NCI-H2227 treated with DMSO at 0.1 percent for 48 hours (cell line): ENCODE measurements at places on chromosomes 13 and 19.

GRCh38 chr13:79360095-79360494 lies 46.0 kb downstream of the RBM26 start:
- no peak for DNase-seq

GRCh38 chr13:110326263-110326904 lies 19.3 kb downstream of the COL4A2 start:
- no peak for DNase-seq

- DNase-seq = peak; percentile 97
Measured at GRCh38 chr19:35248310-35249145, at the start of gene LSR. Gene LSR (plus strand): TSS chr19:35249002. CDS start chr19:35249023, 21 bp downstream.

DNA sequence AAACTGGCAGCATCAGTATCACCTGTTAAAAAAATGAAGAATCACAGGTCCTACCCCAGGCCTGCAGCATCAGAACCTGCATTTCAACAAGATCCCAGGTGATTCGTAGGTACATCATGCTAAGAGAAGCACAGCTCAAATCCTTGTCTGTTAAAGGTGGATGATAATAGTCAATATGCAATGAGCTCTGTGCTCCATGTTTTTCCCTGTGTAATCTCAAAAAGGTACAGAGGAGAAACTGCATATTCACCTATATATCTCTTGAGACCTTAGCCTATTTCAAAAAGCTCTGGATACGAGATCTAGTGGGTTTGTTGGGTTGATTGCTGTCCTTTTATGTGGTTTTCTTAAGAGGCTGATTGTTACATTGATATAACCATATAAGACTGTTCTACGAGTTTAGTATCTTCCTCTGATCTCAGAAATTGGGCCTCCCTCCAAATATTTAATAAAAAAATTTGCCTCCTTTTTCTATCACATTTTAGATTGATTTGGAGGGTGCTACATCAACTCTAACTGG lies 148.9 kb downstream of the DCT start:
- DNase-seq = no peak

DNA sequence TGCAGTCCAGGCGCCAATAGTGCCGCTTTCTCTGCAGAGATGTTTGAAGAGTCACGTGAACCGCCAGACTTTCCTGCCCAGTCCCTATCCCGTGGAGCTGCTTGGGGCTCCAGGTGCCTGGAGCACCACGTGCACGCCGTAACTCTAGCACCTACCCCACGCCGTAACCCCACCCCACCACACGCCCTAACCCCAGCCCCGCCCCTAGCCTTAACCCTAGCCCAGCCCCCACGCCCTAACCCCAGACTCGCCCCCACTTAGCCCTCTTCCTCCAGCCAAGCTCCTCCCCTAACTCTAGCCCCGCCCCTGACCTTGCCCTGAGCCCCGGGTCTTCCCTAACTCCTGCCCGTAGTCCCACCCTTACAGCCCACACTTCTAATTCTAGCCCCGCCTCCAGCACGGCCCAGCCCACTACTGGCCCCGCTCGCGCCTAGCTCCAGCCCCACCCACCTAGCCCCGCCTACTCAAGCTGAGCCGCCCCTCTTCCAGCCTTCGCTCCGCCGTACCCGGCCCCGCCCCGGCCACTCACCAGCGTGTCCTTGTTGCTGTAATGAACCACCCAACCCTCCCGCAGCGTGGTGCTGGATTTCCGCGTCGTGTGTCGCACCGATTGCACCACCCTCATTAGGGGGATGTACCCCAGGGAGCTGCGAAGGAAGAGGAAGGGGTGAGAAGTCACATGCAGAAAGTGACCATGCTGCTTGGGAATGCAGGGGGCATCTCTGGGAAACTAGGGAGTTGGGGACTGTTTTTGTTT lies 19.5 kb downstream of the PRKD2 start:
- DNase-seq = no peak

DNA sequence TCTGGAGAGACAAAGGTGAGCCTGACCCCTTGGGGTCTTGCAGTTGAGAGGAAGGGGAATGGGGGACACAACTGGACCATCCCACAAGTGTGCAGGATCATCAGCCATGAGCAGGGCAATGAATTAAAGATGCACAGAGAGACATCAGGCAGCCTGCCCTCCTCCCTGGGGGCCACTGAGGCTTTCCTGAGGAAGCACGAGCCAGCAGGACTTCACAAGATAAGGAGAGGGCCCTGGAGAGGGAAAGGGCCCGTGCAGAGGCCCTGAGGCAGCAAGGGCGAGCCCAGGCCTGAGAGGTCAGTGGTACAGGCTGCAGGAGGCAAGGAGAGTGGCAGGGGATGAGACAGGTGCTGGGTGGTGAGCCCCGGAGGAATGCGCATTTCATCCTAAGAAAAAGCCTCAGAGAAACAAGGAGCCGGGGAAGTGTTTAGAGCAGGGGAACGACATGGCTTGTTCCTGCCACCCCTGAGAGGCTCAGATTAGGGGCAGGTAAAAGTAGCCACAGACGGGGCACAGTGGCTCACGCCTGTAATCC lies 9.0 kb upstream of the PRKD2 start:
- no peak for DNase-seq

- DNase-seq = no peak
Measured at GRCh38 chr19:18487576-18488402, 34.1 kb downstream of the ELL start.

- no peak for DNase-seq
Measured at GRCh38 chr19:55820037-55820436, 11.8 kb downstream of the NLRP11 start.

GRCh38 chr19:47411101-47411500 lies 8.2 kb downstream of the MEIS3 start:
- no peak for DNase-seq

DNA sequence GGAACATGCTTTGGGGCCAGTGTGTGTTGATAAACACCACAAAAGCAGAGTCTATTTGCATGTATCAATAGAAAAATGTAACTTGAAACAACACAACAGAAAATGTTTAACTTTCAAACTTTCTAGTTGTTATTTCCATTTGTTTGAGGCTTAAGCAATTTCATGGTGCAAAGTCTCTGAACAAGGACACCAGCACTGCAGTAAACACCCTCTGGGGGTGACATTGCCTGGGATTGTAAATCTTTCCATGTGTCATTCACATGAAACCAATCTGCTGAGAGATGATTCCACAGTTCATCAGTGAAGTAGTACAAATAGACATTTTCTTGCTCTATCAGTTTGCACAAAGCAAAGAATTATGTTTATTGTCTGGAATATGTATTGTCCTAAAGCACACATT lies 124.5 kb downstream of the ITGBL1 start:
- DNase-seq = no peak

GRCh38 chr19:20038358-20039202 lies 725 bp downstream of the ZNF682 start:
- no peak for DNase-seq

- DNase-seq = no peak
Measured at GRCh38 chr13:51416107-51416506, 36.7 kb downstream of the INTS6 start.

DNA sequence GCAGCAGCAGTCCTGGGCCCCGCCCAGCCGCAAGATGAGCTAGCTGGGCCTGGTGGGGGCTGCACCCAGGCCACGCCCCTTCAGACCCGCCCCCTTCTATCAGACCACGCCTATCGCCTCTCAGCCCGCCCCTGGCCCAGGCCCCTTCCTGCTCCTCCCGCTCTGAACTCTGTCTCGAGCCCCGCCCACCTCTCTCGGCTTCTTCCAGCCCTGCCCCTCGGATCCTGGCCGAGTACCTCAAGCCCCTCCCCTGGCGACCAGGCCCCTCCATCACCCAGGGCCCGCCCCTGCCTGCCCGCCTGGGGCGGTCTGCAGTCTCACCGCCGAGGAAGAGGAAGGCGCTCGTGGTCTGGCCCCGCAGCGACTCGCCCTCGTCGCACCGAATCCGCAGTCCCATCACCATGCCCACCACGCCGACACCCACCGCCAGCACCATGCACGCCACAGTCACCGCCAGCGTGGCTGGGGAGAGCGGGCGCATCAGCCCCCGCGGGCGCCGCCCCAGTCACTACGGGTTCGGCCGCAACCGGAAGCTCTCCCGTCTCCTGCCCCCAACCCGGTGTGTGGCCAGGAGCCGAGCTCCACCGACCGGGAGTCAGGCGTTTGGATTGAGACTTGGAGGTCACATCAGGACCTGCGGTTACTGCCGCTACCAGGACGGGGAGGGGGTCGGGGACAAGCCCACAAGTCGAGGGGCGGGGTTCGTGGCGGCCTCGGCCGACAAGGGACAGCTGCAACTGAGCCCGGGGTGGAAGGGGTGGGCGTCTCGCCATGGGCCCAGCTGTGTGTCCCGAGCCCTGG lies 1.0 kb downstream of the CLDND2 start:
- peak; percentile 92 for DNase-seq

GRCh38 chr13:41970918-41971317 lies 10.0 kb upstream of the VWA8 start:
- DNase-seq = no peak

DNA sequence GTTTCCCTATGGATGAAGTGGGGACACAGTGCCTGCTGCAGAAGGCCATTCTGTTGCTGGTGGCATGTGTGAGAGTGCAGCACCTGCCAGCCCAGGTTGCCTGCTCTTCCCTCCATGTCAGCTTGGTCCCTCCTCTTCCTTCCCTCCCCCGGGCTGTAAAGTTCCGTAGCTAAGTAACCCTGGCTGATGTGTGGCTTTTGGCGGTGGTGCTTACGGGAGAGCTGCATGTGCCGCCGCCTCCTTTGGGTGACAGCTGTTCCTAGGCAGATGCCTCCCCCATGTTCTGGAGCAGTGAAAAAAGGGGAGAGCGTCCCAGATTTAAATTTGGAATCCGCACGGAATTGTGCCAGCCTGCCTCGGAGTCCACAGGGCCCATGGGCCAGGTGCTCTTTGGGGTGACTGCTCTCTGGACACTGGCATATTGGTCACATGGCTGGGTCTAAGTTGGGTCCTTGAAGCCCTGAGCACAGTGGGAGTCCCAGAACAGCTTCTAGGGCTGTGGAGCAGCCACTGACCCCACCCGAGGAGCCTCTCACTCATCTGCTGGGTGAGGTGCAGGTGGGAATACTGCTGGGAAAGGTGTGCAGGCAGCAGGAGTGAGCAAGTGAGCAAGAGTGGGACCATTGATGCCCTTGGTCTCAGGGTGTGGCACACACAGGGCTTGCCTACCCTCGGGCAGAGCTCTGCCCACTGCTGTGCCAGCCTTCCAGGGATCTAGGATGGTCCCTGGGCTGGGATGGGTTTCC lies 33.1 kb upstream of the ZNF536 start:
- DNase-seq = no peak

DNA sequence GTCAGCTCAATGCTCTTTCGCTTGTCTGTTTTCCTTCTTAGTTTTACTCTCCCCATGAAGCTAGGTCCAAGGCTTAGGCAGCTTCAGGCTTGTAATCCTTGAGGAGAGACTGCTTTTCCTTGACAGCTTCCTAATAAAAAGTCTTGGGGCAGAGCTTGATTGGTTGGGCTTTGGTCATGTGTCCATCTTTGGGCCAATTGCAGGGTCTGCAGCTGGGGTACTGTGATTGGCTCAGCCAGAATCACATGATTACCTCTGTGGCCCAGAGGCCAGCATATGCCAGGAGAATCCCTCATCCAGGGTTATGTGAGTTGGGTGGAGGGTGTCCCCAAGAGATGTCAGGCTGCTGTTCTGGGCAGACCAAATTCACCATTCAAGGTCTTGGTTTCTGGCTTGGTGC lies 8.1 kb downstream of the KLK1 start:
- DNase-seq = no peak

DNA sequence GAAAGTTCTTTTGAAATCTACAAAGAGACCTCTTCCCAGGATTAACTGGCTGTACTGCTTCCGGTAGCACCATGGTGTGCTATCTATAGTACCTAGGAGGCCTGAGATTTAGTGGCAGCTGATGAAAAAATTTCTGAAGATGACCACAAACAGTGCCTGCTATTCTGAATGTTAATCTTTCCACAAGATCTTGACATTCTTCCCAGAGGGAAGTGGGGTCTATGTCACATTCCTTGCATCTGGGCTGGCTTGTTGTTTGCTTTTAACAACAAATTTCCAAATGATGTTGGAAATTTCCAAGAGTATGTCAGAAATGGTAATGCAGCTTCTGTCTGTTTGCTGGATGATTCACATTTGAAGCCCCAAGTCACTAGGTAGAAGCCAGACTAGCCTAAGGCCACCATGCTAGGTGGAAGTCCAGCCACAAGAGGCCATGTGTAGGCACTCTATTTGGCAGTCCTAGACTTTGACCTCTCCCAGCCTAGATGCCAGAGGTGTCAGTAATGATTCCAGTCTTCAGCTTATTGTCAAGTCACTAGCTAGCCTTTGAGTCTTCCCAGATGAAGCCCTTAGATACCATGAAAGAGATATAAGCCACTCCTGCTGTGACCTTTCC lies 22.1 kb downstream of the SPART start:
- DNase-seq = no peak

- DNase-seq = no peak
Measured at GRCh38 chr19:55625004-55625326, 599 bp upstream of the ZNF784 start.

GRCh38 chr19:45413497-45413896 lies 7.1 kb downstream of the POLR1G start:
- DNase-seq = no peak

DNA sequence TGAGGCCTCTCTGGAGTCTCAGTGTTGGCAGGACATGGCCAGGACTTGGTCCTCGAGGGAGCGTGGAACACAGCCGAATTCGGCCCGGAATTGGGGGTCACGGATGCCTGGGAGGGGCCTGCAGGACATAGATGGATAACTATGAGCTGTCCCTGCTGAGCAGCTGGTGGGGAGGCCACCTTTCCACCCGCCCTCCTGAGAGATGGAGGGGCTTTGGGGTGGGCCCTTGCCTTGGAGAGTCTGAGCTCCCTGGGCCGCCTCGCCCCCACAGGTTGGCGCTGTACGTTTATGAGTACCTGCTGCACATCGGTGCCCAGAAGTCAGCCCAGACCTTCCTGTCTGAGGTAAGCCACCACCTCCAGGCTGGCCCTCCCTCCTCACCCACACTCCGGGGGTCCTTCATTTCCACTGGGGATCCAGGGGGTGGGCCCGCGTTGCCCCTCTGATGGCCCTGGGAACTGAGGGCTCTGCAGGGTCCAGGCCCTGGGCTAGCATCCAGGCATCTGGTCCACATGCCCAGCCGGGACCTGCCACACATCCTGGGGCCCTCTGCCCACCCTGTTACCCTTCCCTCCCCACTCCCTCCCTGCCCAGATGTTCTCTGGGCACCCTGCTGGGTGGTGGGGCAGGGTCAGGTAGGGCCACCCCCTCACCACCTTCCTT lies 8.0 kb downstream of the SSBP4 start:
- DNase-seq = no peak

- DNase-seq = no peak
Measured at GRCh38 chr19:50750010-50750409, 20.3 kb upstream of the GPR32 start.

- no peak for DNase-seq
Measured at GRCh38 chr19:3979674-3980352, 5.5 kb downstream of the EEF2 start.
